ENCODE measurements at places on chromosomes 7 and 10. TPM values are rescaled to one million over a fixed set of nuclear protein-coding genes. Genes with fewer than 3 reads are reported as not detected.

Gene POU6F2
- not detected for total RNA-seq

Gene AHCYL2
- total RNA-seq, result 7.3 TPM

Gene PDE6C
- total RNA-seq, result not detected

Gene INHBA
- 0.78 TPM for total RNA-seq

Gene POLR2J2
- total RNA-seq, result 0.25 TPM

Gene GIMAP4
- total RNA-seq, result not detected

Gene PRKG1
- not detected for total RNA-seq

Gene WBP1L
- 30.7 TPM for total RNA-seq

Gene KIAA1549
- total RNA-seq, result 8.1 TPM

Gene VPS37D
- 5.5 TPM for total RNA-seq

Gene CYP17A1
- not detected for total RNA-seq

Gene AS3MT
- 4.7 TPM for total RNA-seq

Gene CNPY1
- not detected for total RNA-seq

Gene MBL2
- total RNA-seq, result not detected

Gene CHAT
- total RNA-seq, result not detected

Gene ABCB1
- 0.09 TPM for total RNA-seq

Gene CNNM1
- total RNA-seq, result 19.0 TPM

Gene RBP3
- not detected for total RNA-seq

Gene POMZP3
- 24.2 TPM for total RNA-seq

Gene TCAF2
- total RNA-seq, result 0.30 TPM

Gene COBL
- total RNA-seq, result 4.9 TPM

Gene C7orf57
- 0.25 TPM for total RNA-seq

Gene CLCN1
- total RNA-seq, result 0.06 TPM

Gene GIMAP7
- total RNA-seq, result not detected

Gene ECHS1
- 137 TPM for total RNA-seq

Gene POM121C
- 41.3 TPM for total RNA-seq

Gene TAS2R4
- total RNA-seq, result 0.33 TPM

Gene LBX1
- not detected for total RNA-seq

Gene OPALIN
- not detected for total RNA-seq

Gene PON3
- total RNA-seq, result 29.1 TPM

Gene SPDYE9
- total RNA-seq, result not detected

Gene LDB3
- total RNA-seq, result 0.04 TPM

Gene CTAGE15
- not detected for total RNA-seq

Gene UBN2
- 2.6 TPM for total RNA-seq

Gene SUN3
- total RNA-seq, result not detected

Gene SNX10
- total RNA-seq, result 4.3 TPM

Gene CABCOCO1
- total RNA-seq, result not detected

Gene CALML5
- not detected for total RNA-seq

Gene SH2B2
- 2.7 TPM for total RNA-seq

All from A549 treated with DMSO at 1 μM for 4 hours (cell line).